Astrocyte of the hippocampus (primary cell): ENCODE measurements at places on chromosomes 13 and 19.
A peak's percentile ranks its signal among the peaks of the same experiment; 100 is the strongest.

DNA sequence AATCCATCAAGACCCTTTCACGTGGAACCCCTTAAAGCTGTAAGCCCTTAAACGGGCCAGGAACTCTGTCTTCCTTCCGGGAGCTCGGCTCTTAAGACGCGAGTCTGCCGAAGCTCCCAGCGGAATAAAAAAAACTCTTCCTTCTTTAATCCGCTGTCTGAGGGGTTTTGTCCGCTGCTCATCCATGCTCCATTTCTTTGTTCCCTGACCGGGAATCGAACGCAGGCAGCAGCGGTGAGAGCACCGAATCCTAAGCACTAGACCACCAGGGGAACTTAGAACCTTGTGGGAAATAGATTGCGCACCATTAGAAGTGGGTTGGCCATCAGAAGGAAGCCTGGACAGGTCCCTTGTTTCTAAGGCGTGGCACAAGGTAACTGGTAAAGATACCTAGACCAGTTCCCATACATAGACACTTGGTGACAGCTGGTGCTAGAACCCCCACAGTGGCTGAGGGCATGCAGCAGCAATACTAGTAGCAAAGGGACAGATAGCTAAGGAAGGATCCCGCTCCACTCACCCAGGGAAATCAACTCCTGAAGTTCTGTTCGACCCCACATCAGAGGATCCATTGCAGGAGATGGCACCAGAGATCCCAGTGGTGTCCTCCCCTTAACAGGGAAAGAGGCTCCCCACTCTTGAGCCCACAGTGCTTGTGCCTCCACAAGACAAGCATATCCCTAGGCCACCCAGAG is 1.5 kb upstream of the RGCC start:
- no peak for DNase-seq

DNA sequence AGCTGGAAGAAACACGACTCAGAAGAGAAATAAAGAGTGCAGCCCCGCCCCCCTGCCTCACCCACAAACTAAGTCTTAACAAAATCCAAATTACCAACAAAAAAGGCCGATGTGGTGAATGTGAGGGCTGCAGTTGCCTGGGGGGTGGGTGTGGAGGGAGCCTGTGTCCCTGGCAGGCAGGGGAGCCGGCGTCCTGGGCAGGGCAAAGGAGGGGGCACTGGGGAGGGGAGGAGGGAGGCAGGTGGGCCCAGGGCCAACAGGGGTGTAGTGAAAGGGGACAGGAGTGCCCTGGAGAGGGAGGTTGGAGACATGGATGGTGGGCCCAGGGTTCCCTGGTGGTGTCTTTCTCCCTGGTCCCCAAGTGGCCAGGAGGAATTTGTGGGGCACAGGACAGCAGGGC is 4.0 kb downstream of the IRGC start:
- DNase-seq, result no peak

- no peak for DNase-seq
Measured at GRCh38 chr13:23752111-23753001, 136.8 kb downstream of the MIPEP start.

GRCh38 chr19:18059297-18059696 is 27.4 kb downstream of the IL12RB1 start:
- DNase-seq, result no peak

DNA sequence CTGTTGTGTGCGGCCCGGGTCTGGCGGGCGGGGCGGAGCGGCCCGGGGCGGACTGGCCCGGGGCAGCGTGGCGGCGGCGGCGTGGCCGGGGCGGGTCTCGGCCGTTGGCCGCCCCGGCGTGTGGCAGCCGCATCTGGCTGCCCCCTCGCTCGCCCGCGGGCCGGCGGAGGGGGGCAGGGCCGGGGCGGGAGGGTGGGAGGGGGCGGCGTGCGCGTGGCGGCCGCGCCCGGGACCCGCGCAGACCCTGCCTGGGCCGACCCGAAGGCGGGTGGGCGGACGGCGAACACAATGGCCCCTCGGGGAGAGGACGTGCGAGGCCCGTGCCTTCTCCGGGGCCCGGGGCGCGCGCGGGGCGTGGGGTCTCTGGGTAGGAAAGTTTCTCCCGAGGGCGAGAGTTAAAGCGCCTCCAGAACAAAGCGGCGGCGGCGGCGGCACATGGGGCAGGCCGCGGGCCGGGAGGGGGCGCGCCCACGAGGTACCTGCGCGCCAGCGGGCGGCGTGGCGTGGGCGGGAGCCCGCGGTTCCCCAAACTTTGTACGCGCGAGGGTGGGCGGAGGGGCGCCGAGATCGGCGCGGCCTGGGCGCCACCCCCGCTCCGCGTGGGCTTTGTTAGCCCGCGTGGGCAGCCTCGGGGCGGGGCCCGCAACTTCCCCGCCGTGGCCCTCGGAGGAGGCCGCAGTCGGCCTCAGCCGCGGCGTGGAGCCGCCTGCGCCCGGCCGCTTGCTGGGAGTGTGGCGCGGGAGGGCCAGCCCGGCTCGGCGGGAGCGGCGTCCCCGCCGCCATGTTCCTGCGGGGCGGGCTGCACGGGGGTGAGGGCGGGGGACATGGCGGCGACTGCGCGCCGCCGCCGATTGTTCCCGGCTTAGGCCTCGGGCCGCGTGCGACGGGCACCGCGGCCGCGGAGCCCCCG is 764 bp downstream of the MIR17HG start:
- peak; percentile 66 for DNase-seq

- no peak for DNase-seq
Measured at GRCh38 chr13:31134039-31134711, 27.5 kb downstream of the HSPH1 start.

GRCh38 chr19:29508181-29508580 is 17.6 kb upstream of the VSTM2B start:
- DNase-seq, result no peak

DNA sequence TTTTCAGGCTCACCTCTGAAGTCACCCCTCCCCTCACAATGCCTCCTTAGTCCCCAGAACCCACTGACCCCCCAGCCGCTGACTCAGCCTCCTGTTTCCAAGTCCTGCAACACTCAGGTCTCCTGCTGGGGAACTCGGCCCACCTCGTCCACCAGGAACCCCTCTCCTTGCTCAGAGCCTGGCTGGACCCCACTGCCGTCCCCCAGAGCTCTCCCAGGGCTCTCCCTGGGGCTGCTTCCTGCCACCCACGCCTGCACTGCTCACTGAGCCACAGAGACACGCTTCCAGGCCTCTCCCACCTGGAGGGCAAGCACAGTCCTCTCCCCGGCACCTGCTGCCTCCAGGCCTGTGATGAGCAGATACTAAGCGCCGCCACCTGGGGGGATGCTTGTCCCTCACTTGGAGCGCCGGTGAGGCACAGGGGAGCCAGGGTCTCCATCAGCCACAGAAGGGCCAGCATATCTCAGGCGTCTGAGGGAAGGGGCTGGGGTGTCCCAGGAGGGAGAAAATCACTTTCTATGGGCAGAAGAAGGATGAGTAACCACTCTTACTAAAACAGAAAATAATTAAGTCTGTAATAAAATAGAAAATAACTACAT is 53.8 kb downstream of the KLF2 start:
- no peak for DNase-seq

- no peak for DNase-seq
Measured at GRCh38 chr13:78012046-78012445, 93.4 kb upstream of the EDNRB start.

- no peak for DNase-seq
Measured at GRCh38 chr13:82292334-82292733, 1589.9 kb downstream of the SLITRK1 start.

- peak; percentile 67 for DNase-seq
Measured at GRCh38 chr13:43908156-43909126, 28.7 kb downstream of the LACC1 start.

DNA sequence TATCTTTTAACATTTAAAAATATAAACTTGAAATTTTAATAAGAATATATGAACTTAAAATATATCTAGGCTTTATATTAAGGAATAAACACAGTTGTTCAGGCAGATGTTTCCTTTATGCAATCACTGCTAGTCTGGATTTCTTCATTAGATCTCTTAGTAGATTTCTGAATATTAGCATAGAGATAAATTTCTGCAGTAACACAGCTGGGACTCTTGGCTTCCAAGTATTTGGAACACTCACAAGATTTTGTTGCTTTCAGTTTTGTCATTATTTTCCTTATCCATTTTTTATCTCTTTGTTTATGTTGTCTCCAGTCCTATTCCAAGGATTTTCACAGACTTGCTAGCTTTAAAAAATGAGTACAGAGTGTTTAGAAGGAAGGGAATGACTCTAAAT is 857.1 kb downstream of the GPC5 start:
- no peak for DNase-seq

- peak; percentile 34 for DNase-seq
Measured at GRCh38 chr19:21586311-21587116, 81.1 kb downstream of the ZNF429 start.

DNA sequence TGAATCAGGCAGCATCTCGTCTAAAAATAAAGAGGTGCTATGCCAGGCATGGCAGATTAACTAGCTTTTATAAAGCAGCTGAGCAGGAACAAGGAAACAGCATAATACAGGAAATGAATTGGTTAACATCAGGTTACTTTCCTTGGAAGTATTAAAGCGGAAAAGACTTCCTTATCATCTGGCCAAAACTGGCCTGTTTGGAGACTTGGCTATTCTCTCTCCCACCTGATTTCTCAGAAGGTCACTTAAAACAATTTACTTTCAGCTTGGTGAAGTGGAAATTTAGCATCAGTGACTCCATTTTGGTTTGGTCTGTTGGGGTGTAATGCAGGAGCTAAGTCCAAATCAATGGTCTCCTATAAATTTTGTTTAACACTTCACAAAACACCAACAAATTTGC is 191.6 kb downstream of the NUFIP1 start:
- no peak for DNase-seq

DNA sequence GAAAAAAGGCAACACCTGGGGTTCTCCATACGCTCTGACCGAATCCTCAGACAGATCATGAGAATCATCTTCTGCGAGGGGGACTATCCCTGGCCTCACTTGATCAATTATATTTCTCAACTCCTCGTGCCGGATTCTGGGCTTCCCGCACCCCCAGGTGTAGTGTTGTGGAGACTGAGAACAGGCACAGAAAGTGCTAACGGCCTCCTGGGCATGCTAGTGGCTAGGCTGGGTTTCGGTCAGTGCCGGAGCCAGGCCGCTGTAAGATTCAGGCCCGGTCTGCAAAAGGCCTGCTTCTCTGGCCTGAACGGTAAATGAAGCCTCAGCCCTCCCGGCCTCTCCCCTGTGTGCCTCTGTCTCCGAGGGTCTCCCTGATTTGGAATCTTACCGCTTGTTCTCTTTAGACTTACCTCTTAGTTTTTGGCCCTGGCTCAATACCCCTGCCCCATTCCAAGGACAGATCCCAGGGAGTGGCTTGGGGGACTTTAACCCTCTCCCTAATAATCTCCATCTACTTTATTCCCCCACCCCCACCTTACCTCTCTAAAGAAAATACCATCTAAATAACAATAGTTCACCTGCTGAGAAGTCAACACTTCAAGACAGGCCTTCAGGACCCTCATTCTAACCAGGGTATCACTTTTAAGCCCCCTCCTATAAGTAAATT is 79.0 kb upstream of the MEDAG start:
- DNase-seq, result no peak

DNA sequence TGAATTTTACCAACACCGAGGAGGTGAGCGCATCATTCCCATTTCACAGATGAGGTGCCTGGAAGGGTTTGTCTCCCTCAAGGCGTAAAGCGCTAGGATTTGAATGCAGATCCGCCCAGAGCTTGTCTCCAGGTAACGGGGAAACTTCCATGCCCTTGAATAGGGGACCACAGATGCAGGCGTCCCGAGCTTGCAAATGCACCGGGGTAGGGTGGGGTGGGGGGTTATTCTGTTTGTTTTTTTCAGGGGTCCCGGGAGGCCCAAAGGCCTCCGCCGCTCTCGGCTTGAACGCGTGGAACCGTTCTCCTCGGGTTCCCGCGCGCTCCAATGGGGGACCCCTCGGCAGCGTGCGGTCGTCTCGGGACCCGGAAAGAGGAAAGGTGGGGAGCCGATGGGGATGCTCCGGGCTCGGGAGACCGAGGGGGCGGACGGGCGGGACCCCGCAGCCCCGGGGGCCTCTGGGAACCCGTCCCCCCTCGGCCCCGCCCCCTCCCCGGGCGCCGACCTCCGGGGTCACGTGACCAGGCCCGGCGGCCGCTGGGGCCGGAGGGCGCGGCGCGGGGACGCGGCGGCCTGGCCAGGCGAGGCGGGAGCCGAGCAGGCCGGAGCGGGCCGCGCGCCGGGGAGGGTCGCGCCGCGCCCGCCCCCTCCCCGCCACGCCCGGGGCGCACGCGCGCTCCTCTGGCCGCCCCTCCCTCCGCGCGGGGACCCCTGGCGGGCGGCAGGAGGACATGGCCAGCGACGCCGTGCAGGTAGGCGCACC is at the start of gene PKN1:
PKN1 (plus strand) TSS at position 516 of the 763 bp plus-strand sequence; CDS start at position 732, 216 bp downstream.
- peak; percentile 69 for DNase-seq

- DNase-seq, result no peak
Measured at GRCh38 chr13:75825161-75825560, 189.0 kb downstream of the LMO7 start.

GRCh38 chr13:30796132-30796572 is 60.8 kb downstream of the ALOX5AP start:
- DNase-seq, result peak; percentile 70

- DNase-seq, result no peak
Measured at GRCh38 chr13:104632736-104633135, 1566.5 kb upstream of the SLC10A2 start.

GRCh38 chr13:74372511-74372910 is 238.3 kb upstream of the KLF12 start:
- no peak for DNase-seq

DNA sequence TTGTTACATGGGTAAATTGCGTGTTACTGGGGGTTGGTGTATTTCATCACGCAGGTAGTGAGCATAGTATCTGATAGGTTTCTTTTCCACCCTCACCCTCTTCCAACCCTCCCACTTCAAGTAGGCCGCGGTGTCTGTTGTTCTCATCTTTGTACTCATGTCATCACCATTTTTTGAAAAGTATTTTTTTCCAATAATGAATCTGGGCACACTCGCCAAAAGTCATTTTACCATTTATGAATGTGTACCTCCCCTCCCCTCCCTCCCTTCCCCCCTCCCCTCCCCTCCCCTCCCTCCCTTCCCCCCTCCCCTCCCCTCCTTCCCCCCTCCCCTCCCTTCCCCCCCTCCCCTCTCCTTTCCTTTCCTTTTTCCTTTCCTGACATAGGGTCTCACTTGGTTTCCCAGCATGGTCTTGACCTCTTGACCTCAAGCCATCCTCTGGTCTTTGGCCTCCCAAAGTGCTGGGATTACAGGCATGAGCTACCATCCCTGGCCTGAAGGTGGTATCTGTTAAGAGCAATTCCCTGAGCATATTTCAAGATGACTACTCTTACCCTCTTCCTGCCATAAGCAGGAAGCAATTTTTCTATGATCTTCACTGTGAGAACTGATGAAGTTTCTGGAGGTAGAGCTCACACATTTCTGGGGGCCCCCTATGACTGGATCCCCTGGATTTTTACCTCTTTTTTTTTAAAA is 15.7 kb downstream of the ZNF627 start:
- DNase-seq, result no peak

GRCh38 chr19:39446365-39447084 is 1.1 kb downstream of the SUPT5H start:
- DNase-seq, result no peak

GRCh38 chr19:28170066-28170465 is 1042.9 kb downstream of the UQCRFS1 start:
- DNase-seq, result no peak
